Cardiac septum (tissue), 1 donor: ENCODE measurements at places on chromosomes 16 and 17. TPM values are rescaled to one million over a fixed set of nuclear protein-coding genes. Genes with fewer than 3 reads are reported as not detected.
A peak's percentile ranks its signal among the peaks of the same experiment; 100 is the strongest.

- no peak for DNase-seq
Observed at GRCh38 chr16:83365166-83365565, 442.6 kb upstream of the HSBP1 start.

Gene ATP2A1
- total RNA-seq: 0.54 TPM

Gene GALR2
- not detected for total RNA-seq

DNA sequence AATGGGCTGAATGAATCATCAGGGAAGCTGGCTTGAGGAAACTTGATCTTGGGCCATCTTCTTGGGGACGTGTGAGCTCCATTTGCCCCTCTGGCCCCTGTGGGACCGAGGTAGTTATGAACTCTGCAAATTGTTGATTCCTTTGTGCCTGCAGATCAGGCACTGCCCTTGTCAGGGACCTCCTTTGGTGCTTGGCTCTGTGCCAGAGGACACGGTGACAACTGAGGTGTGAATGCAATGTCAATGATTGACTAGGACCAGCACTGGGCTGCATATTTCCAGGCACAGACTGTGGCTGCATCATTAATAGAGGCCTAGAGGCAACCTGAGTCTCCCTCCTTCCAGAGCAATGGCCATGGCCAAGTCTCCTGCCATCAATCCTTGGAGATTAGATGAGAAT lies 23.8 kb downstream of the PDILT start:
- no peak for DNase-seq

- peak; percentile 95 for DNase-seq
Observed at GRCh38 chr16:83898463-83899271, at the start of gene MLYCD. MLYCD (plus strand) TSS chr16:83899115; CDS start chr16:83899145, 30 bp downstream.

Gene KRT12
- not detected for total RNA-seq
